Mesenchymal stem cell (in vitro differentiated cells and primary cell): ENCODE measurements at places on chromosomes 12 and 14.

- no peak overlapping the region for H3K27ac ChIP-seq
- H3K4me3 ChIP-seq, result no peak overlapping the region
- peaks cover 6% of the 10 kb centered on the region for H3K27me3 ChIP-seq
Observed at GRCh38 chr12:66898700-66899469, 220.0 kb upstream of the GRIP1 start.

GRCh38 chr12:111412830-111413441, 7.2 kb downstream of the SH2B3 start:
- H3K4me1 ChIP-seq, result peaks cover 59% of the 10 kb centered on the region
- peak overlapping the region; percentile 94 for H3K27ac ChIP-seq
- no peak for DNase-seq
- peaks cover 23% of the 10 kb centered on the region for H3K36me3 ChIP-seq

DNA sequence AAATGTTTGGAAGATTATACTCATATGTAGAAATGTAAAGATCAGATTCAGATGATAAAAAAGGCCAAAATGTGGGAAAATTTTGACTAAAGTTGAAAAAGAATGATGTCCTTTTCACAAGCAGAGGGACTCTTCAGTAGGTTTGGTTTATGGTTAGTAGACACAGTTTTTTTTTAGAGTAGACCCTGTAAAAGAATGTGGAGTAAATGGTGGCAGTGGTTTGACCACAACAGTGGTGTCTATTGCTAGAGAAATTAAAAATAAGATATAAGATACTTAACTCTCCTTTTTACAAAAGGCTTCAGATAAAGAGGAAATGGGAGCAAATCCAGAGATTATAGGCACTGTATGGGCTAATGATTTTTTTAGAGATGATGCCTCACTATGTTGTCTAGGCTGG, 21.8 kb downstream of the RAP1B start:
- H3K4me1 ChIP-seq, result peaks cover 5% of the 10 kb centered on the region
- H3K27ac ChIP-seq, result no peak overlapping the region

GRCh38 chr14:65079768-65080167, 22.5 kb downstream of the MAX start:
- no peak overlapping the region for H3K4me3 ChIP-seq
- no peak for DNase-seq
- no peaks in the 10 kb centered on the region for H3K27me3 ChIP-seq
- H3K27ac ChIP-seq, result no peak overlapping the region
- H3K36me3 ChIP-seq, result peaks cover 91% of the 10 kb centered on the region

DNA sequence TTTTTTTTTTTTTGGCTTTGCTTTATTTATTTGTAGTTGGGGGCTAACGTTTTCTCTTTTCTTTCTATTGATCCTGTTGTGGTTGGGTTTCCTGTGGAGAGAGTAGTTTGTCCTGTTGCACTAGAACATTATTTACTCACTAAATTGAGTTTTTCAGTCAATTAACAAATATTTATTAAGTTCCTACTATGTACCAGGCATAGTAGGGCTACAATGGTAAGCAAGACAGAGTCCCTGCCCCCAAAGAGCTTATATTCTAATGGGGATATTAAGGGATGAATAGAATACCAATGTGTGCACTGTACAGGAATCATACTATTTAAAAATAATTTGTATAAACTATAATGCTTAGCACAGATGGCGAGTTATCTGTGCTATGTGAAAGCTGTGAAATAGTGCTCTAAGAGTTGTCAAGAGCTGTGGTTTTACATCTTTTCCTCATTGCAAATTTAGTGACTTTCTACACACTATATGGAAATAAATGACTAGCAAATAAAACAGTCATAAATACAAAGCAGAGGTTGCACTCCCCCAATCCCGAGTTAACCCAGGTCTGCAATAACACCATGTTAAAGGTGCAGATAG, 94.9 kb downstream of the GPR135 start:
- no peaks in the 10 kb centered on the region for H3K36me3 ChIP-seq
- no peaks in the 10 kb centered on the region for H3K27me3 ChIP-seq
- no peaks in the 10 kb centered on the region for H3K4me1 ChIP-seq
- no peak overlapping the region for H3K27ac ChIP-seq
- no peak for DNase-seq
- no peak overlapping the region for H3K4me3 ChIP-seq

DNA sequence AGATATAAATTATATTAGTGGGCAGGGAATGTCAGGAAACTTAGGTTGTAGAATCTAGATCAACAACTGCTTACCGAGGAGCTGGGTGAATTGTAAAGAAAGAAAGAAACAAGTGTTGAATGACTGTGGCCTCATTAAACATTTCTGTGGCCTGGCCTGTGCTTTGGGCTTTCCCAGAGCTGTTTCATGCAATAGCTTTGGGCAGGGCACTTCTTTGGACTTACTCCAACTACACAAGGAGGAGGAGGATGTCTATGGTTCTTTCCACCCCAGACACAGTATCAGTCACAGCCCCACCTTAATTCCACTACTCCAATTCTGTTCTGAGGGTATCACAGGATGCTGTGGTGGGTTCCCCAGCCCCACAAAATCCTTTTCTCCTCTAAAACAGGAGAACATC, 38.0 kb downstream of the DPF3 start:
- H3K36me3 ChIP-seq, result peaks cover 9% of the 10 kb centered on the region
- H3K27me3 ChIP-seq, result no peaks in the 10 kb centered on the region
- DNase-seq, result peak; percentile 33

DNA sequence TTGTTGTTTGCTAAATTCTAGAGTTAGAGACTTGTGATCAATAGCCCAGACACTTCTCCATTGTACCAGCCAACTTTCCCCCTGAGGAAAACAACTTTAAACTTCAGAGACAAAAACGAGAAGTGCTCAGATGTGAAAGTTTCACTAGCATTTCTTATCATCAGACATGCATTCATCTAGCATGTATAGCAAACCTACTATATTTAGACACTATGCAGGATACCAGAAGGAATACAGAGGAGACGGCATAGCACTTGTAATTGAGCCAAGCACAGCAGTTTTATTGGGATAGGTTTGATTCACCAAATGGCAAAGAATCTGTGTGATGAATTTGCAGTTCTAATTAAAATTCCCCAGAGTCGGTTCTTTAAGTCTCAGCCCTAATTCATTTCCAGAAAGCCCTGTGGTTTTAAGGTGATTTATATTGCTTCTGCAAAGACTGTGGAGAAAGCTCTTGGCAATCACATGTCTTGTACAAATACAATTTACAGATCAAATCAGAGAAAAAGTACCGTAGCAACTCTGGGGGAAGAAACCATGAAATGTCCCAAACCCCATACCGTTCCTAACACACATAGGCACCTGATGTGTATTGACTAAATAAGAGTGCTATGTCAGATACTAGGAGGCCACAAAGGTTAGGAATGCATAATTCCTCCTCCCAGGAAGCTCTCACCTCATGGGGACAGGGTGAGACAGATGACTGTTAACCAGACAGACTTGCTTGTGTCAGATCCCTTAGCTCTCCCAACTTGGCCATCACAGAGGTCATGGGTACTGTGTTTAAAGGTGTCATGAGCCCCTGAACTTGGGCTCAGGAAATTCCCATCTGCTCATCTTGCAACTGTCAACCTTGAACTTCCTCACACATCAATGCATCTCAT, 69.6 kb upstream of the KRAS start:
- no peaks in the 10 kb centered on the region for H3K27me3 ChIP-seq
- H3K36me3 ChIP-seq, result no peaks in the 10 kb centered on the region
- no peak overlapping the region for H3K4me3 ChIP-seq
- no peak for DNase-seq

DNA sequence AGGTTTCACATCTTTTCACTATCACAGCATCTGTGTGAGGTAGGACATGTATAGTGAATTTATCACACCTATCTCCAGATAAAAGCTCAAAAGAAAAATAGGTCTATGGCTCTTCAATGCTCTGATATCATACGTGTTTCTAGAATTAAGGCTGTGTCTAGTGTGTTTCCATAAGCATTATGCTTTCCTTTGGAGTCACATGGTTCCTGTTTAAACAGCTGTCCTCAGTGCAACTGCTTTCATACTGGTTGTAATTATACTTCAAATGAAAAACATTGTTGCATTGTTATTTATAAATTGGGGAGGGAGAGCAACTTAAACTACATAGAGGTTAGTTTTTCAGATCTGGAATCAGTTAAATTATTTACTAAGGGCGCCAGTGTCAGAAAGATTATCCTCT, 151.6 kb downstream of the SYT1 start:
- no peak overlapping the region for H3K4me3 ChIP-seq
- no peaks in the 10 kb centered on the region for H3K27me3 ChIP-seq
- H3K36me3 ChIP-seq, result no peaks in the 10 kb centered on the region
- DNase-seq, result no peak

- peaks cover 2% of the 10 kb centered on the region for H3K4me1 ChIP-seq
- no peak for DNase-seq
- H3K4me3 ChIP-seq, result no peak overlapping the region
- H3K27me3 ChIP-seq, result no peaks in the 10 kb centered on the region
- no peak overlapping the region for H3K27ac ChIP-seq
- H3K36me3 ChIP-seq, result peaks cover 99% of the 10 kb centered on the region
Observed at GRCh38 chr12:71639341-71639760, 24.3 kb downstream of the ZFC3H1 start.

DNA sequence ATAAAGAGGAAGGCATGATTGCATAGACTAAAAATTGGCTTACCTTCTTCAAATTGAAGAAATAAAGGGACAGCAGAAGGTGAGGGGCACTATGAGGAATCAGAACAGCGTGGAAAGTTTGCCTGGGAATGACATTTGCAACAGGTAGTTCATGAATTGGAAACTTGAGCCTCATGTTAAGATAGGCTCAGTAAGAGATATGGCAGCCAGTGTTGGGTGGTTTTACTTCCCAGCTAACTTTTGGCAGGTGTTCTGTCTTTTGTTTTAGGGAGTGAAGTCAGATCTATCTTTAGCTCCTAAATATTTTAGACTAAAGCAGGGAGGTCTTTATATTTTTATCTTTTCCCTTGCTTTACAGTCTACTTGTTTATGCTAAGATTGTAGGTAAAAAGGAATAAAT, 122.4 kb downstream of the ANO6 start:
- no peak overlapping the region for H3K4me3 ChIP-seq
- H3K36me3 ChIP-seq, result no peaks in the 10 kb centered on the region
- peaks cover 2% of the 10 kb centered on the region for H3K4me1 ChIP-seq

DNA sequence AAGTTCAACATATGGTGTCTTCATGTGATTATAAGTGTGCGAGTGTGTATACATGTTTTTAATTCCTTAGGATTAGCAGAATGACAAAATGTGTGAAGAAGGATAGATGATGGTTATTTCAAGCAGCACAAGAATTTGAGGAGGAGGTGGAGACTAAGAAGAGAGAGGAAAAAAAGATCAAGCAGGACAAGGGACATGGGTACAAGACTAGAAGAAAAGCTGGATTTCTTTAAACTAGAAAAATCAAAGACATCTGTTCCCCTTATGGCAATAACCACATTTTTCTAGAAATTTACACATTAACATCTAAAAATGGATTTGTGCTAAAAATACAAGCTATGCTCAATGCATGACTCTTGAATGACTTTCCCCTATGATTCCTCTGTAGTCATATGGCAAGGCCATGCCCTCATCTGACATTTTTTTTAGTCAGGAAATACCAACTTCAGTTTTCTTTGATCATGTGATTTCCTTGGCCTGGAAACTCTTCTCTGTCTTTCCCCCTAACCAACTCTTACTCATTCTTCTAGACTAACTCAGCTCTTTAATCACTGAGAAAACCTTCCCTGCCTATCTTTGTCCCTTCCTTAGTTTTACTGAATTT, 435.8 kb downstream of the NRXN3 start:
- peak; percentile 78 for DNase-seq
- no peaks in the 10 kb centered on the region for H3K36me3 ChIP-seq
- H3K27me3 ChIP-seq, result no peaks in the 10 kb centered on the region

DNA sequence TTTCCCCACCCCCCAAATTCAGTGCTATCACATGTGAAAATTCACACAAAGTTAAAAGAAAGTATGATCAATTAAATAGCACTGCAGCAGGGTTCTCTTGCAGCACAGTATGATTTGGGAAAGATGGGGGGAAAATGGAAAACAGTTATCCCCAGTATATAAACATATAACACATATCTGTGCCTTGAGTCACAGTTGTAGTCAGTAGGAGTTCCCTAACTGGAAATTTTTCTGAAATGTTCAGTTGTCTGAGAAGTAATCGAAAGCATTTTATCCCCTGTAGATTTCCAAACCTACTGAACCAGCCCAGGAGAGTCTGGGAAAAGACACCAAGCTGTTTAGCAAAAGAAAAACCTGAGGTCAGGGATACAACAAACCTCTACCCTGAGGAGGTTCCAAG, 47.0 kb downstream of the C12orf50 start:
- DNase-seq, result peak; percentile 55
- peak overlapping the region; percentile 80 for H3K27ac ChIP-seq
- H3K36me3 ChIP-seq, result no peaks in the 10 kb centered on the region
- H3K4me1 ChIP-seq, result no peaks in the 10 kb centered on the region

- H3K27ac ChIP-seq, result peak overlapping the region; percentile 11
- peaks cover 13% of the 10 kb centered on the region for H3K4me1 ChIP-seq
- no peaks in the 10 kb centered on the region for H3K27me3 ChIP-seq
Observed at GRCh38 chr14:61713724-61714437, 18.6 kb downstream of the HIF1A start.

GRCh38 chr12:94504386-94504785, 44.7 kb upstream of the CEP83 start:
- no peaks in the 10 kb centered on the region for H3K4me1 ChIP-seq
- no peak overlapping the region for H3K27ac ChIP-seq
- no peak overlapping the region for H3K4me3 ChIP-seq

- H3K4me1 ChIP-seq, result peaks cover 5% of the 10 kb centered on the region
- H3K36me3 ChIP-seq, result no peaks in the 10 kb centered on the region
- H3K27me3 ChIP-seq, result no peaks in the 10 kb centered on the region
- peak; percentile 71 for DNase-seq
- no peak overlapping the region for H3K4me3 ChIP-seq
- peak overlapping the region; percentile 47 for H3K27ac ChIP-seq
Observed at GRCh38 chr12:106415134-106415533, 57.6 kb downstream of the POLR3B start.

- H3K27ac ChIP-seq, result peak overlapping the region; percentile 30
- H3K27me3 ChIP-seq, result no peaks in the 10 kb centered on the region
- peaks cover 53% of the 10 kb centered on the region for H3K4me1 ChIP-seq
- peaks cover 96% of the 10 kb centered on the region for H3K36me3 ChIP-seq
Observed at GRCh38 chr12:124369055-124369826, 74.3 kb downstream of the RFLNA start.

- no peaks in the 10 kb centered on the region for H3K27me3 ChIP-seq
- no peaks in the 10 kb centered on the region for H3K36me3 ChIP-seq
- H3K4me1 ChIP-seq, result no peaks in the 10 kb centered on the region
- peak; percentile 16 for DNase-seq
- no peak overlapping the region for H3K27ac ChIP-seq
- no peak overlapping the region for H3K4me3 ChIP-seq
Observed at GRCh38 chr14:30210630-30211029, 283.0 kb upstream of the PRKD1 start.

GRCh38 chr12:111168009-111168900, 200.6 kb downstream of the PHETA1 start:
- H3K27me3 ChIP-seq, result peaks cover 4% of the 10 kb centered on the region
- H3K4me1 ChIP-seq, result no peaks in the 10 kb centered on the region
- H3K4me3 ChIP-seq, result no peak overlapping the region
- no peak for DNase-seq

- DNase-seq, result no peak
- H3K4me3 ChIP-seq, result no peak overlapping the region
- H3K27me3 ChIP-seq, result peaks cover 11% of the 10 kb centered on the region
- H3K27ac ChIP-seq, result no peak overlapping the region
Observed at GRCh38 chr12:47207340-47207717, 127.6 kb upstream of the AMIGO2 start.
